ENCODE measurements at places on chromosomes 5 and 9.

DNA sequence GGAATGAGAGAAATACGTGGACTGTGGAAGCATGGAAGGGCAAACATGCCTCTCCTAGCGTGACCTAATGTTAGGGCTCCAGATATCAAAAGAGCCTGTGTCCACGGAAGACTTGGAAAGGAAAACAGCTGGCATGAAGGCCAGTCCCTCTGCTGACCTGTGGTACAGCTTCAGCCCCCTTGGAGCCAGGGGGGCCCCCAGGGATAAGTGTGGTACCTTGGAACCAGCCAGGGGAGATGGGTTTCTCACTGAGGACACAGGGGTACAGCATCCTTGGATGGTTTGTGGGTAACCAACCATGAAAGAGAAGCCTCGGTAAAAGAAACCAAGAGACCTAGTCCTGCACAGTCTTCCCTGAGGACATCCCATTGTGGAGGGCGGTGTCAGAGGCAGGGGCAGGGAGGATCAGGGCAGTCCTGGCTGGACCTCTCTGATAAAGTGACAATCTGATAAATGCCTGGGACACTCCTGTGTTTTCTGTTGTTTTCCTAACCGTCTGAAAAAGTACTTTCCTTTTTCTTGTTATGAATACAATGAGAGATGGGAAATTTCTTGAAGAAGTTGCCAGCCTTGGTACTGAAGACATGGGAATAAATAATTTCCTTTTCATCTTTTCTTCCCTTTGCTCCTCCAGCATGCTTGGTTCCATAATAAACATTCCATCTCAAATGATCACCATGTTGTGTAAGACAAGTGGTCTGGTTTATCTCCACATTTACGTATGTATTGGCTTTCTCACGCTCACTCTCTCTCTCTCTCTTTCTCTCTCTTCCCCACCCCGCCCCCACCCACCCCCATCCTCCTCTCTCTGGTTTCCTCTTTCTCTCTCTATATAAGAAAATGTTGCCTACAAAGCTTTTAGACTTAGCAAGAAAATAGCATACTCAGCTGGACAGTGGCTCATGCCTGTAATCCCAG lies 102.1 kb downstream of the SUSD1 start:
- DNase-seq, result no peak

- DNase-seq, result no peak
Observed at GRCh38 chr9:15101095-15101494, 190.9 kb upstream of the FREM1 start.

- no peak for DNase-seq
Observed at GRCh38 chr5:97545886-97546535, 363.0 kb upstream of the RIOK2 start.

DNA sequence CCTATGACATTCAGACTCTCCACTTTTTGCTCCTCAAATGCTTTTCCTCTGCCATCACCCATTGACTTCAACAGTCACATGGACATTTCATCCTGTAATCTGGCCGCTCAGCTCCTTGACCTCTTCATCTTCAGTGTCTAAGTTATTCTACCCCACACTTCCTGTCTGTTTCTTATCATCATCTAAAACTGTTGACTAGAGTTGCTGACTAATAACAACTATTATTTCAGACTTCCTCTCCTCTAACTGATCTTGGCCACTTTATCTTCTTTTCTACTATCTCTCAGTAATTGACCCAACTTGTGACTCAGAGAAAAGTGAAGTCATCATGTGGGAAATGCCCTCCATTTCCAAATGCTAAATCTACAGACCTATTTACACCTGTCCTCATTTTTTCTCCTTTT lies 254.7 kb upstream of the TRPC7 start:
- no peak for DNase-seq

DNA sequence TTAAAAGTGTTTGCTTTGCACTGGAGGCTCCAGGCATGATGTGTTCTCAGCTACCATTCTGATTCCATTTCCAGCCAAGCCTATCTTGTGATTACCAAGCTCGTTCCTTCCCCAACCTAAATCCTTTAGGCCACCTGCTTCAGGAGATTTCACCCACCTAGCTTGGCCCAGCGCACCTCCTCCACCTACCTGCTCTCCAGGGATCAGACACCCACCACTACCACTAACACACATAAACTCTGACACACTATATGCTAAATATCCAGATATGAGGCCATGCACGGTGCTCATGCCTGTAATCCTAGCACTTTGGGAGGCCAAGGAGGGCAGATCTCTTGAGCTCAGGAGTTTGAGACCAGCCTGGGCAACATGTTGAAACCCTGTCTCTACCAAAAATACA lies 2.4 kb downstream of the MYORG start:
- no peak for DNase-seq

DNA sequence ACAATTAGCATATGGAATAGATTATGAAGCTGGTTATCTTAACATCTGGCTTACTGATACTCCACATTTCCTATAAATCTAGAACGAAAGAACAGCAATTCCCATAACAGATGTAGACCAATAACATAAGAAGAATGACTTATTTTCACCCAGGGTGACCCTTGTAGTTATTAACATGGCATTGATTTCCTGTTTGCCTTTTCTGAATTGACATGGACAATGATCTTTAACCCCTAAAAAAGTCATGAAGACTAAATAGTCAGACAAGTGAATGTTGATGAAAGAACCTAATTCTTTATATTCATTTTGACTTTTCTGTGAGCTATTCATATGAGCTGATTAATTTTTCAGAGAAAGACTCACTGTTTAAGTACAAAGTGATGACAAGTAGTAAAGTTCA lies 175.3 kb upstream of the CD180 start:
- DNase-seq, result no peak

GRCh38 chr5:4199049-4199841 lies 603.6 kb downstream of the IRX1 start:
- no peak for DNase-seq

DNA sequence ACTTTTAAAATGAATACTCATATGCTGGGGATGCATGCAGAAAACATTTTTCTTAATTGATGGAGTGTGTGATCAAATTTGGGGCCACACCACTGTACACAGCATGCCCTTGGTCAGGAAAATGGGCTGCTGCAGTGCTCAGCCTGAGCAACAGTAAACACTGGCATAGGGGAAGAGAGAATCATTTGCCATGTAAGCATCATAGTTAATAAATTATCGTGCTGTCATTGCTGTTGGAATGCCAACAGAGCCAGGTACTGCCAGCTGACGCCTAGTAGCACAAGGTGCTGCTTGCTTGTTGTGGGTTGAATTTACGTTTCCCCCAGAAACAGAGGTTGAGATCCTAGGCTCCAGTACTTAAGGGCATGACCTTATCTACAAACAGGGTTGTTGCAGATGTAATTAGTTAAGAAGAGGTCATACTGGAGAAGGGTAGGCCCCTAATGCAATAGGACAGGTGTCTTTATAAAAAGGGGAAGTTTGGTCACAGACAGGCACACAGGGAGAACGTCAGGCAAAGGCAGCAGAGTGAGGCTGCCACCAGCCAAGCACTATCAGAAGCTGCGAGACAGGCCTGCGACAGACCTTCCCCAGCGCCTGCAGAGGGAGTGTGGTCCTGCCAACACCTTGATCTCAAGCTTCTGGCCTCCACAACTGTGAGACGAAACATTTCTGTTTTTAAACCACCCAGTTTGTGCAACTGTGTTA lies 25.3 kb downstream of the DAP start:
- DNase-seq, result no peak

DNA sequence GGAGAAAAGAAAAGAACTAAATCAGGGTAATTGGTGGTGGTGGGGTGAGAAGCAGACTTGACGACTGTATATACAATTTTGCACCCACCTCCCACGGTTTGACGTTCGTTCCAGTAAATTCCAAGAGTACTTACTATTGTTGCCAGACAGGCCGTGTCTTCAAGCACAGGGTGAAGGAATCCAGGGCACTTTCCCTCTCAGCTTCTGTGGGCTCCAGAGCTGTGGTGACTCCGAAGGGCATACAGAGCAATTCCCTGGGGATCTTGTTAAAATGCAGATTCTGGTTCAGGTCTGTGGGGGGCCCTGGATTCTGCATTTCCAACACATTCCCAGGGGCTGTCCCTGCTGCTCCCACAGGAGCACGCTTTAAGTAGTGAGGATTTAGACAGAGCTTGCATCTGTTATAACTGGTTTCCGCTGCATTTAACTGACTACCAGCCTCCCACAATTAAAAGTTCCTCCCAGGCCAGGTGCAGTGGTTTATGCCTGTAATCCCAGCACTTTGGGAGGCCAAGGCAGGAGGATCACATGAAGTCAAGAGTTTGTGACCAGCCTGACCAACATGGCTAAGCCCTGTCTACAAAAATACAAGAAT lies 49.3 kb upstream of the FANCC start:
- no peak for DNase-seq

- DNase-seq, result no peak
Observed at GRCh38 chr5:51414516-51414915, 31.3 kb downstream of the ISL1 start.

DNA sequence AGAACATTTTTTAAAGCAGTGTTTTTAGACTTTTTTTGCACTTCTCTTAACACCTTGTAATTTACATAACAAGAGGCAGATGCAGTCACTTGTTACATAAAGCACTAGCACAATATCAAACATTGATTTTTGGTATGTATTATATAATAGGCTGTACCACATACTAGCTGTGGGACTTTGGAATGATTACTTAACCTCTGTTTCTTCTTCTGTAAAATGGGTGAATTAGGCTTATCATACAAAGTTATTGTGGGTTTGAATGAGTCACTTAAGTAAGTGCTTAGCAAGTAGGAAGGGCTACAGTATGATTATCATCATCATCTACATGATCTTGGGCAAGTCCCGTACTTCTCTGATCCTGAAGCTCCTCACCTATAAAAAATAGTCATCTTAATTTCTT lies 2.1 kb downstream of the FAM81B start:
- no peak for DNase-seq

DNA sequence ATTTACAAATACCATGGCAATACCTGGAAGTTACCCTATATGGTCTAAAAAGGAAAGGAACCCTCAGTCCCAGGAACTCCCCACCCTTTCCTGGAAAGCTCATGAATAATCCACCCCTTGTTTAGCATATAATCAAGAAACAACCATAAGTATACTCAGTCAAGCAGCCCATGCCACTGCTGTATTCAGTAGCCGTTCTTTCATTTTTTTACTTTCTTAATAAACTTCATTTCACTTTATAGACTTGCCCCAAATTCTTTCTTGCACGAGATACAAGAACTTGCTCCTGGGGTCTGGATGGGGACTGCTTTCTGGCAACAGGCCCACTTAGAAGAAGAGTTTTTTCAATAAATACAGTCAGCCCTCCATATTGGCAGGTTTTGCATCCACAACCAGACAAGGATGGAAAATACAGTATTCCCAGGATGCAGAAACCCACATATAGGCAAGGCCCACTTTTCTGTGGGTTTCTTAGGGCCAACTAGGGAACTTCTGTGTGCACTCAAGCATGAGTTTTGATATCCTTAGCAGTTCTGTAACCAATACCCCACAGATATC lies 2.8 kb upstream of the TBCA start:
- no peak for DNase-seq

DNA sequence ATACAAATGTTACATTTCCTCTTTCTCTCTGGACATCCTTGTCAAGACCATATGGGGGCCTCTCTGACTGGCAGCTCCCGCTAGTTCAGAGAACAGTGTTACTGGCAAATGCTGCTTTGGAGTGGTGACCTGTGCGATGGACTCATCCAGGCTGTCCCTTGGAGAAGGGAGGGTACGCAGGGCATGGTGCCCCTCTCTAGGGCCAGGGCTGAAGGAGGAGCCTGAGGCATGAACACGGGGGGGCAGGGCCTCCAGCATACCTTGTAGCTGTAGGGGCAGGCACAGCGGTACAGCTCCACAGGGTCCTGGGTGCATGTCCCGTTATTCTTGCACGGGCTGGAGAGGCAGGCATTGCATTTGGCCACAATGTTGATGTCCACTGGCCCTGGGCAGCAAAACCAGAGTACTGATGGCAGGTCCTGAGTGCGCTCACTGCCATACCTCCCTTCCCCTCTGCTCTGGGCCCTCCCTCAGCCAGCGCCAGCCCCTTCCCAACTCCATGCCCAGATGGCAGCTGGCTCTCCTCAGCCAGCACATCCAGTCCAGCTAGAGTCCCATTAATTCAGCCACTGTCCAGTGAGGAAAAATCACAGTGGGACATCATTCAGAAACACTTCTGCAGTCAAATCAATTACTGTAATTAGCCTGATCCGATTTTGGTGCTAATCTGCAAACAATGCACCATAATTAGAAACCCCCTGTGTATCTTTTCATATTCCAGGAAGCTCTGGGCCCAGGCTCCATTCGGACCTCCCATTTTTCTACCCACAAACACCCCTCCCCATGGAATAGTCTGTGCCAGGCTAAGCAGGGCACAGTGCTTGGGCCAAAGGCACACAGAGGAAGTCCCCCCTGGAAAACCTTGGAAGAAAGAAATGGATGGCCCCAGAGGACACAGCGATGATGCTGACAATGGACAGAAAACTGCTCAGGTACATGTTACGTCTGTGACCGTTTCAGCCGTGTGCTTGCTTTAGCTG lies 128.8 kb upstream of the PANK3 start:
- DNase-seq, result no peak

GRCh38 chr5:154608531-154609011 lies 130.5 kb upstream of the HAND1 start:
- no peak for DNase-seq

DNA sequence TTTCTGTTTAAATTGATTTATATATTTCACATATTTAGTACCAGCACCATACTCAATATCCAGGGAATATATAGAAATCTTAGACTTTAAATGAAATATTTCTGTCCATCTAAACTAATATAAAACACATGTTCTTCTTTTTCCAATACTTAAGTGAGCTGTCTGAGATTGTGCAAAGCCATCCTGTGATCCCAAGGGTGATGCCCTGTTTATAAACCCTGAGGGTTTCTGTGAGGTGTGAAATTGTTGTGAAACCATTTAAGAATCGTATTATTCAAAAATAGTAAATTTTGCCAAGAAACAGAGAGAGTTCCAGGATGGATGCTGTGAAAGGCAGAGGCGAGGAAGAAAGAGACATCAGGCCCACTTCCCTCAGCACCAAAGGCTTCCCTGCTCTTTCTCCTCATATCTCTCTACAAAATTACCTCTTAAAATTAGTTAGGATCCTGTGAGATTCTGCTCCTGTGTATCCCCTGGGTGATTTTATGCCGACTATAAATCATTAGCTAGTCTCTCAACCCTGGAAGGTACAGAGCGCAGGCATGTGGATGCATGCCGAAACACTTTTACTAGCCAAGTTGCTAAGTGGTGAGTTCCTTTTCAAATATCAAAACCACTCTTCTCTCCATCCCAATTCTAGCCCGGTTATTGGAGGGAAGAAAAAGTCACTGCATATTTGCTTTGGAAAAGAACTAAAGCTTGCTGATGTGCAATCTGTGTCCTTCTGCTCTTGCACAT lies 183.0 kb downstream of the GLIS3 start:
- no peak for DNase-seq

DNA sequence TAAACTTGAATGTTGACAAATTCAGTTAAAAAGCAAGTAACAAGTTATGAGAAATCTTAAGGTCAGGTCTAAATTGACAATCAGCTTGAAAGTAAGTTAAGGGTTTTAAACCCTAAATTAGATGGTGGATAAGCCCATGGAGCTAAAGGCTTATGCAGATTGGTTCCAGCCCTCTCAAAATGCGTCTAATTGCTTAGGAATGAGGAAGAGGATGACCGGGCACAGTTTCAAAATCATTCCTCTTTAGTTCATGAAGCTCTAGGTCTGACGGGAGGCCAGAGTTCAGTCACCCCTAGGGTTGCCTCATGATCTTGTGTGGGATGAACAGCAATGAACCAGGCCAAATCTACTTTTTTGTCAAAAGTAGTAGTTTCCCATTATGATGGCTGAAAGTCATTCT lies 75.4 kb downstream of the SLC38A9 start:
- no peak for DNase-seq
